ENCODE measurements at places on chromosomes 1 and 21.

GRCh38 chr1:182829285-182829932, 9.7 kb upstream of the DHX9 start:
- DNase-seq: no peak

GRCh38 chr1:38183096-38183495, 136.5 kb upstream of the POU3F1 start:
- DNase-seq: no peak

DNA sequence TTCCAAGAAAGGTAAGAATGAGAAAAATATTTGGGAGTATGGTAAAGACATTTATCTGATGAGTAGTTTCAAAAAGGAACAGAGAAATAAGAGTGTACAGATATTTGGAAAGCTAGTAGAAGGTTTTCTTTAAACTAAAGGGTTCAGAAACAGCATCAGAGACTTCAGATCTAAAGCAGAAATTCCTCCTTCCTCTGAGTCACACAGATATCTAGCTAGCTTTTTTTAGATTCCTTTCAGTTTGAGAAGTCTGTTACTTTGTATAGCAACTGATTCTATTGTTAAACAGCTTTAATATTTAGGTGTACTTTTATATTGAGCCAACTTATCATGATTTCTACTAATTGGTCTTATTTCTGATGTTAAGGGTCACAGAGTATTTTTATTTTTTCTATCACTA, 4.7 kb downstream of the AMY2B start:
- DNase-seq: no peak

- no peak for DNase-seq
Observed at GRCh38 chr21:46603228-46603627, 1.7 kb downstream of the S100B start.

DNA sequence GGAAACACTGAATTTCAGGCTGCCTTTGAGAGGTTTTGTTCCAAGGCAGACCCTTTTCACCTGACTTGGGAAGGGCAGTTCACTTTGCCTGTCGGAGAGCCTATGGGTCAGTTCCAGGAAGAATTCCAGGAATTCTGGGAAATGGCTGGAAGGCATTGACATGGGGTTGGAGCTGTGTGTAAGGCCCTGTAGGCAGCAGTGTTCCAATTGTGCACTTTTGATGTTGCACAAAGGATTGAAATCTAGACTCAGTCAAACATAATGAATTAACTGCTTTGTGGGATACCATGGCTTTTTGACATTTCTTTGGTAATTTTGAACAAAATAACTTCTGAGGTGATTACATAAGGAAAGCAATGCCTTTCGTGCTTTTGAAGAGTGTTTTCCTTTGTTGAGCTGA, 184.6 kb downstream of the SDCCAG8 start:
- no peak for DNase-seq

DNA sequence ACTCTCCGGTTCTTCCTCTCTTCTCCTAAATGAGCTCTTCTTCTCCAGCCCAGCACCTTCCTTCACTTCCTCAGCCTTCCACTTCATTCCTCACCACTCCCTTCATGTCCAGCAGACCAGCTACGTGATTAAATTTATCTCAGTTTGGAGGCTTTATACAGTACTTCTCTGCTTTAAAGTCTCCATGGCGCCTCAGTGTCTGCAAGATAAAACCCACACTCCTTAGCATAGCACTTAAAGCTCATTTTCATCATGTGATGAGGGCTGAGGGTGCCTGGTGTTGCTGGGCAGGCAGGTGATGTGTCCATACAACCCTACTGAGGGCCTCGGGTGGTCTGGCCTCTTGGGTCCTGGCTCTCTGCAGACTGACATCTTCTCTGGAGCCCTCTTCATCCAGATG, 7.7 kb downstream of the SLC5A9 start:
- DNase-seq: no peak

DNA sequence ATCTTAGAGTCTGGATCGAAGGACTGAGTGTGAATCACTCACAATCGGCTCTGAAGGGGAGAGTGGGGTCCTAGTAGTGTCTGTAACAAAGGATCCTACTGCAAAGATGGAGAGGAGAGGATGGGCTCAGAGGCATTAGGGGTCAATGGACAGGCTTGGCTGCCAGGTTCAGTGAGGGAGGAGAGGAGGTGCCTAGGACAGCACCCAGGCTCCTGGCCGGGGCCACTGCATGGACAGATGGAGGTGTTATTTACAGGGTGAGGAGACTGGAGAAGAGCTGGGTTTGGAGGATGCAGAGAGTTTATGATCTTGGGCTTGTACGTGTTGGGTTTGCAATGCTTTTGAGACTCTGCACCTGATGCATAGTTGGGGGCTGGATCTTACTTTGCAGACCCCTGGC, 658.9 kb downstream of the PTPRU start:
- DNase-seq: no peak

GRCh38 chr1:113976609-113977278, 2.5 kb upstream of the OLFML3 start:
- DNase-seq: no peak

GRCh38 chr1:116496380-116496779, 74.4 kb downstream of the CD58 start:
- no peak for DNase-seq

DNA sequence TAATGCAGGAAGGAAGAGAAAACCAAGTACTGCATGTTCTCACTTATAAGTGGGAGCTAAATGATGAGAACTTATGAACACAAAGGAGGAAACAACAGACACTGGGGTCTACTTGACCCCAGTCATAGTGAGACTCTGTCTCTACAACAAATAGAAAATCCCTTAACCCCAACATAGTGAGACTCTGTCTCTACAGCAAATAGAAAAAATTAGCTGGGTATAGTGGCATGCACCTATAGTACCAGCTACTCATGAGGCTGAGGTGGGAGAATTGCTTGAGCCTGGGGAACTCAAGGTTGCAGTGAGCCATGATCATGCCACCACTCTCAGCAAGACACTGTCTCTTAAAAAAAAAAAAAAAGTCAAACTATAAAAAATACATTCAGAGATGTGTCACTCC, 42.7 kb downstream of the GIPC2 start:
- DNase-seq: no peak

- no peak for DNase-seq
Observed at GRCh38 chr1:163054181-163054591, 15.0 kb upstream of the RGS4 start.
